ENCODE measurements at places on chromosomes 7 and 10.

- DNase-seq = no peak
Measured at GRCh38 chr7:96822824-96823223, 113.2 kb upstream of the SEM1 start.

GRCh38 chr10:7045891-7046599 is 364.8 kb downstream of the SFMBT2 start:
- DNase-seq = no peak

DNA sequence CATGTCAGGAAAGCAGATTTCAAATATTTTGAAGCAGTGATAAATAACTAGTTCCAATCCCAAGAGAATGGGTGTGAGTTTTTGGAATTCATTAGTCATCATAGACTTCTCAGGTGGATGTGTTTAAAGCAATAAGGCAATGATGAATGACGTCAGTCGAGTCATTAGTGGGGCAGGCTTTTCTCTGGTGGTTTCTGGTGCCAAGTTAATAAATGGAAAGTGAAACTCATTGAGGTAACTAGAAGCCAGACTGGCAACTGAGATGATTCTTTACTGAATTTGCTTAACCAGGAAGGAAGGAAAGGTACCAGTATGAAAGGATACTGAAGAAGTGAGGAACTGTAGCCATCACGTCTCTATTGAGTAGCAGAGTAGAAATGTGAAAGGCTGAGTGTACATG is 311.0 kb downstream of the GPAM start:
- DNase-seq = no peak

DNA sequence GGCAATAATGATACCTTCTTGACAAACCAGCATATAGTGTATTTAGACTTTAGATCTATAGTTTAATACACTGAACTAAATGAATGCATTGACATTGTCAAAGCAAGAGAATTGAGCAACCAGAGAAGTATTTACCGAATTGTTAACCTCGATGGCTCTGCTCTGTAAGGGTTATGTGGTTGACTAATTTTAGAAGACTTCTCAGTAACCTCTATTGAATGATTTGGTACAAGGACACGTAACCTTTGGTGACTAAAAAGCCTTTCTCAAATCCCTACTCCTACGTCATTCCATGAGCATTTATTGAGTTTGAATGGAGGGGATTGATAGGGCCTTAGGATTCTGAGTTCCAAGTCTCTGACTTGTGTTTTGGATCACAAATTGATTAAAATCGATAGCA is 67.6 kb downstream of the MDFIC start:
- no peak for DNase-seq

DNA sequence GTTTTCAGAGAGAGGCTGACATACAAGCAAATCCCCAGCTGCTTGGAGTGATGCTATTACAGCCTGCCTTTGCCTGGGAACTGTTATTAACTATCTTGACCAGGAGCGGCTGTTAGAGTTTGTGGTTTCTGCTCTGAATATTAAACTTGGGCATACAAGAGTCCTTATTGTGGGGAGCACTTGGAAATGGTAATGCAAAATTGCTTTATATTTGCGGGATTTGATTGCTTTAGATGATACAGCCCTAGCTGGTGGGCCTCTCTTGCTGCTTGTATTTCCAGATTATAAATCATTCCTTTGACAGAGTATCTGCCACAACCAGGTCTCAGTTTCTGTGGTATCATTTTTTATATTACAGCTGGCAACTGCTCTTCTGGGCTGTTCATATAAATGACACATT is 101.9 kb upstream of the FAM204A start:
- no peak for DNase-seq

DNA sequence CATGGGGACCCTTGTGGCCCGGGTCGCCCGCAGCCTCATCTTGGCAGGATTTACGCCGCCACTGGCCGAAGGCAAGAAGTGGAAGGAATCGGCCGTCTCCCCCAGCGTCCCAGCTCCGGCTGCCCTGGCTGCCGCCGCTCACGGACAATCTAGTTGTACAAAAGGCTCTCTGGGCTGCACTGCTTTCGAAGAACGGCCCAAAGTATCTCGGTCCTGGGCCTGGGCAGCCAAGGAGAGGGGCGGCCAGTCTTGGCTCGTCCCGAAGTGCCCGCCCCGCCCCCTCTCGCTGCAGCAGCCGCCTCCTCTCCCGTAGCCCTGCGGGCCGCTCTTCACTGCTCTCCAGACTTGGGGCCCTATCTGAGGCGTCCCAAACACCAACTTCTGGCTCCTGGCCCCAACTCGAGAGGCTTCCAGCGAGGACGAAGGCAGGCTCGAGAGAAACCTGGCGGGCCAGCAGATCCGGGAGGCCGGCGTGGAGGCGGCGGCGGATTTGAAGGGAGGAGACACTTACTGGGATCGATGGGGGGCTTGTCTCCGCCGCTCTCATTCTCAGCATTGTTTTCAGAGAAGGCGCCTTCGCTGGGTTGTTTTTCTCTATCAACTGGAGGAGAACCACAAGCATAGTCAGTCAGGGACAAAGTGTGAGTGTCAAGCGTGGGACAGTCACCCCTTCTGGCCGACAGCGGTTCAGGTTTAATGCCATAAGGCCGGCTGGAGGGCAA is 809 bp downstream of the HOXA9 start:
- DNase-seq = no peak

GRCh38 chr7:121516821-121517220 is 120.7 kb upstream of the FAM3C start:
- no peak for DNase-seq

GRCh38 chr10:110724116-110724921 is 80.2 kb downstream of the RBM20 start:
- no peak for DNase-seq

DNA sequence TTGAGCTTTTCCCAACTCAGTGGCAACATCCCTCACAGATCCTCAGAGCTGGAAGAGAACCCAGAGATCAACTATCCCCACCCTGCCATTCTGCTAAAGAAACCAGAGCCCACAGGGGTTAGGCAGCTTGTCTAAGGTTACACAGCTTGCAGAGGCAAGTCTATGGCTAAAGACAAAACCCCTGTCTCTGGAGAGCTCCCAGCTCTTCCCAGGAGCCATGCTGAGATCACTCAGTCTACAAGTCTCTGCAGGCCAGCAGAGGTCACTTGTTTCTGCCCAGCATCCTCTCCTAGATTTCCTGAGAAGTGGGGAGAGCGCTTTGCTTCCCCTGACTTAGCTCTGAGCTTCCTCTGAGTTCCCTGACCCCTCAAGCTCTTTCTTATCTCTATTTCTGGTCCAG is 28.5 kb upstream of the LOXL4 start:
- no peak for DNase-seq

DNA sequence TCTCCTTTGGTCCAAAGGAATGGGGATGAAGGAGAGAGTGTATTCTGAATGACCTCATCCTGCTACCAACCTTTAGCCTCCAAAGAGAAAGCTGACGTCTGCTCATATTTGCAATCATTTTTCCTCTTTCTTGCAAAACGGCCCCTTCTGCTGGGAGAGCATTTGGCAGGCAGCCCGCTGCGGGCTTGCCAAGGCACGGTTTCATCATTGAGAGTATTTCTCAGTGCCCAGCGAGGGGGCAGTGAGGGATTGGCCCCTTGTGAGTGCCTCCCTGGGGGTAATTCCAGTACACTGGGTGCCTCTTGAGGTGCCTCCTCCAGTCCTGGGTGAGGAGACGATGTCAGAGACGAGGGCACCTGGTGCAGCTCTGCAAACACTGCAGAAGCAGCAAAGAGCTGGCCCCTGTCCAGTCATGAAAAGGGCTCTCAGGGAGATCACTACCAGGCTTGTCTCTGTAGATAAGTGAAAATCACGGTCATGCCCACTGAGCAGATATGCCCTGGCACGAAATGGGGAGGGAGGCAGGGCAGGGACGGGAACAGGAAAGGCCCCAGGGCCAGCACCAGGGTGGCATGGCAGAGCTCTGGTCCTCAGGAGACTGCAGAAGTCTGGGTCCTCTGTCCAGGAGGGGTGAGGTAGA is 48.7 kb upstream of the SHH start:
- no peak for DNase-seq

- no peak for DNase-seq
Measured at GRCh38 chr7:121341933-121342332, 13.1 kb downstream of the WNT16 start.

DNA sequence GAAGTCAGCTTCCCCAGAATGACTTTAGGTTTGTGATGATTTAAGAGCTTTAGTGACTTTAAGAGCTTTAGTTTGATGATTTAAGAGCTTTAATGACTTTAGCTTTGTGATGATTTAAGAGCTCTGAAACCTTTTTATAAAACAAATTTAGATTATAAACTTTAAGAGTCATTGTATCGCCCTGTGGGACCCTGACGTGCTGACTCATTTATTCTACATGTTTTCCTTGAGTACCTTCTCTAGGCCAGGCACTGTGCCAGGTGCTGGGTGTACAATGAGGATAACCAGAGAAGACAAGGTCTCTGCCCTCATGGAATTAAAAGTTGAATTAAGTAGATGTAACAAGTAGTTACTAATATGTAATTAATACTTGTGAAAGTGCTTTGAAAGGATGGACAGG is 45.4 kb downstream of the CNNM1 start:
- DNase-seq = no peak

- no peak for DNase-seq
Measured at GRCh38 chr7:156607332-156608172, 33.0 kb upstream of the RNF32 start.

- no peak for DNase-seq
Measured at GRCh38 chr10:96708456-96708855, 11.9 kb downstream of the PIK3AP1 start.

DNA sequence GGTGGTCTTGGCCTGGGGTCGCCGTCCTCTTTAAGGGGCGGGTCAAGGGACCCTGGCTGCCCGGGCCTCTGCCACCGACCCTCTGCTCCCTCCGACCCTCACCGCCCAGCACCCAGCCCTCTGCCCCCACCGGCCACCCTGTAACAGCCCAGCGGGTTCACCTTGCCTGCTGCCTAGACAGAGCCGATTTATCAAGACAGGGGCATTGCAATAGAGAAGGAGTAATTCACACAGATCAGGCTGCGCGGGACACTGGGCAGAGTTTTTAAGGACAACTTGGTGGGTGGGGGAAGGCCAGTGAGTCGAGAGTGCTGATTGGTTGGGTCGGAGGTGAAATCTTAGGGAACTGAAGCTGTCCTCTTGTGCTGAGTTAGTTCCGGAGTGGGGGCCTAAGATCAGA is 779 bp upstream of the ADCK2 start:
- no peak for DNase-seq

- no peak for DNase-seq
Measured at GRCh38 chr10:33837736-33838135, 503.3 kb upstream of the NRP1 start.

DNA sequence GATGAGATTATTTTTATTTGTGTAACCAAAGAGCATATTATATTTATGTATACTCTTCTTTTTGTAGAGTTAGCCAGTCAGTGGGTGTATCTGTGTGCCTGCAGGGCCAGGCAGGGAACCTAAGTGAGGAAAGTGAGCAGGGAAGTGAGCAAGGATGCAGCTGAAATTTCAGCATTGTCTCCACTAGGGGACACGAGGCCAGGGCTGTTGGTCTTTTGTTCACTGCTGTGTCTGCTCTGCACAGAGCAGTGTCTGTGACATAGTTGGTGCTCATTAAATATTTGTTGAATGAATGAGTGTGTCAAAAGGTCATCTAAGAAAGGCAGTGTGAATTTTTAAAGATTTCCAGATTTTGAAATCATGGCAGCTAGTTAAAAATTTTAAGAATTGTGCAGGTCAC is 51.8 kb downstream of the SUGCT start:
- no peak for DNase-seq

GRCh38 chr7:127905491-127906330 is 125.5 kb downstream of the LRRC4 start:
- no peak for DNase-seq

GRCh38 chr7:69173846-69174245 is 424.4 kb upstream of the AUTS2 start:
- no peak for DNase-seq

DNA sequence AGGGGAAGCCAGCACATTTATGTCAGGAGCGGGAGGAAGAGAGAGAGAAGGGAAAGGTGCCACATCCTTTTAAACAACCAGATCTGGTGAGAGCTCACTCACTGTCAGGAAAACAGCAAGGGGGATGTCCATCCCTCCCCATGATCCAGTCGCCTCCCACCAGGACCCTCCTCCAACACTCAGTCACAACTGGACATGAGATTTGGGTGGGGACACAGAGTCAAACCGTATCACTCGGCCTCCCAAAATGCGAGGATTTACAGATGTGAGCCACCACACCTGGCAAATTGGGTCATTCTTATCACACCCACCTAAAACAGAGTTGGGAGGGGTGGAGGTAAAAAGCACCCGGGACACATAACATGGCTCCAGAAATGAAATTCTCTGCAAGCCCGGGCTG is 41.0 kb downstream of the CARD11 start:
- DNase-seq = no peak

- DNase-seq = no peak
Measured at GRCh38 chr7:29865526-29865925, 59.2 kb downstream of the WIPF3 start.

GRCh38 chr10:117710181-117710798 is 167.7 kb downstream of the EMX2 start:
- DNase-seq = no peak

GRCh38 chr7:113922049-113922448 is 3.2 kb upstream of the PPP1R3A start:
- DNase-seq = no peak

DNA sequence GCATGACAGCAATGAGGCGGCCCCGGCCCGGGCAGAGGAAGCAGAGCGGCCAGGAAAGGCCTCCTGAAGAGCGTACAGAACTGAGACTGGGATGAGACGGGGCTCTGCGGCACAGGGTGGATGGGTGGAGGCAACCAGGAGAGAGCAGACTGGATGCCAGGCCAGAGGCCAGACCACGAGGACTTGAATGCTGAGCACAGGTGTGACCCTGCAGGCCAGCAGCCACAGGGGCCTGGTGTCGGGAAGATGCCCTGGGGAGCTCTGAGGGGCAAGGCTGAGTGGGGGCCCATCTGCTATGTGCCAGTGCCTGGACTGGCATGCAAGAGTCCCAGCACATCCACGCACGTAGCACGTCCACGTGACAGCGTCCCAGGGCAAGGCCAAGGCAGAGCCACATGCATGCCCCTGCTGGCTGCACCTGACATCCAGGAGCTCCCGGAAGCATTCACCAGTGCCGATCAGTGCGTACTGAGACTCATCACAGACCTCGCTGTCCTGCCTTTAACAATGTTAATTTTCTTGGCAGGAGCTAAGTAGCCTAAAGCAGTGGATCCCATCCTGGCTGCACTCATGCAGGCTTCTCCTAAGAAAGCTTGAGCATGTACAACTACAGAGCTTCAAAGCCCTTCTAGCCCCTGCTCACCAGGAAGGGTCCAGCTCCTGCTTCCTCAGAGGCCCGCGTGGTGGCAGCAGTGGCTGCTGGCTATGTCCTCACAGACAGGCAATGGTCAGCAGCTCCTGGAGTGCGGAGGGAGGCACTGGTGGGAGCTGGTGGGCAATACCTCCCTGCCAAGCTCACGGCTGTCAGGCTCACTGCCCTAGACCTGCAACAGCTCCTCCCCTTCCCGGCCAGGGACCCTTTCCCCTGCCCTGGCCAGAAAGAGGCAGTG is 18.0 kb downstream of the GRID1 start:
- DNase-seq = no peak

DNA sequence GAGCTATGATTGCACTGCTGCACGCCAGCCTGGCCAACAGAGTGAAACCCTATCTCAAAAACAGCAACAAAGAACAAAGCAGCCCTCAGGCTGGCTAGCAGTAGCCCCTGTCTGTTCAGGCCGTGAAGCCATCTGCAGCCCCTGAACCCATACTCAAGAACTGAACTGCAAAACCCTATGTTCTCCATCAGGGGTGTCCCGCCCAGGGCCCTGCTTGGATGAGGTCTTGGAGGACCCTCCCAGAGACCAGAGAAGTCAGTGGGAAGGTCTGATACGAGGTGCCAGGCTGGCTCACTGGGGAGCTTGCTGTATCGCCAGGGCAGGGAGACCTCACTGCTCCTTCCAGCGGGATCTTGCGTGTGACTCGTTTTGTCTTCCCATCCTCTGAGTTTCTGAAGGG is 39.3 kb downstream of the RBM17 start:
- DNase-seq = no peak

Measured in hypothalamus (tissue), 51 donors.